ENCODE measurements at places on chromosomes 4 and X.

- DNase-seq: no peak
These were observed 124.9 kb downstream of the STOX2 start for GRCh38 chr4:184030036-184030435.

- DNase-seq: no peak
These were observed 3.7 kb upstream of the SHOX start for GRCh38 chrX:626745-627509.

GRCh38 chr4:84232309-84233095, 266.6 kb downstream of the NKX6-1 start:
- no peak for DNase-seq

DNA sequence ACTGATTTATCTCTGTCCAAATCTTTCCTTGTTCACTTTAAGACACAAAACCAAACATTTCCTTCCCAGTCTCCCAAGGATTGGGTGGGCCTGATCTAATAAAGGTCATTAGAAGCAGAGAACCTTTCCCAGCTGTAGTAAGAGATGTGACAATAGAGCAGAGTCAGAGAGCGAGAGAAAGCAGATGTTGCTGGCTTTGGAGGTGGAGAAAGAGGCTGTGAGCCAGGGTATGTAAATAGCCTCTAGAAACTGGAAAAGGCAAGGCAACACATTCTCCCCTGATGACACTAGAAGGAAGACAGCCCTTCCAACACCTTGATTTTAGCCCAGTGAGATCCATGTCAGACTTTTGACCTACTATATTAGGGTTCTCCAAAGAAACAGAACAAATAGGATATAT, 337.5 kb upstream of the CASK start:
- DNase-seq: no peak

DNA sequence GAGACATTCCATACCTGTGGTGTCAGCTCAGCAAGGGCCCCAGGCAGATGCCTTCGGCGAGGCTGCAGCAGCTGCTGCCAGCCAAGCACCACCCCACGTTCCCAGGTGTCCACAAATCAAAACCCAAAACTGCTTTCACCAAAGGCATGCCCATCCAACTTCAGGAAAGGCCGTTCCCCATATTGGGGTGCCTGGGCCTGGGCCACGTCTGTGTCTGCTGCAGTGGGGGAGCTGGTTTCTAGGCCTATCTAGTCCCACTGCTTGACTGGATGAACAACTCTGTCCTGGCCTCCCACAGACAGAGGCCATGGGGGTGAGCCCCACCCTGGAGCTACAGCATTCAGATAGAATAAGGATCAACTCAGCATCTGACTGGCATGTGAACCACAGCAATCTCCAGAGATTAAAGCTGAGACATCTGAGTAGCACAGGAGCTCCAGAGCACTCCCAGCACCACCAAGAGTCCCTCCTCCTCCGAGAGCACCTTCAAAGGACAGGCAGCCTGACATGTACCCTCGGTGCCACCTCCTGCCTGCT, 37.0 kb downstream of the NAT8L start:
- no peak for DNase-seq

DNA sequence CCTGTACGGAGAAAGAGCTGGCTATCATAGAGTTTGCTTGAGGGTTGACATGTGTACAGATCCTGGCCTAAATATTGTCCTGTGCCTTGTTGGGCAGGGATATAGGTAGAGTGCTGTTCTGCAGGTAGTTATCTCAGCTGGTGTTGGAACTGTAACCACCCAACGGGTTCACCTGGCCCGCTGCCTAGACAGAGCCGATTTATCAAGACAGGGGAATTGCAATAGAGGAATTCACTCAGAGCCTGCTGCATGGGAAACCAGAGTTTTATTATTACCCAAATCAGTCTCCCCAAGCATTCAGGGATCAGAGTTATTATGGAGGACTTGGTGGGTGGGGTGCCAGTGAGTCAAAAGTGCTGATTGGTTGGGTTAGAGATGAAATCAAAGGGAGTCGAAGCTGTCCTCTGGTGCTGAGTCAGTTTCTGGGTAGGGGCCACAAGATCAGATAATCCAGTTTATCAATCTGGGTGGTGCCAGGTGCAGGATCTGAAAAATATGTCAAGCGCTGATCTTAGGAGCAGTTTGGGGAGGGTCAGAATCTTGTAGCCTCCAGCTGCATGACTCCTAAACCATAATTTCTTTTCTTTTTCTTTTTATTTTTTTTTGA, 42.5 kb upstream of the XIAP start:
- no peak for DNase-seq

GRCh38 chrX:538311-538710, 92.3 kb upstream of the SHOX start:
- DNase-seq: no peak

GRCh38 chr4:115729739-115730266, 616.4 kb upstream of the NDST4 start:
- no peak for DNase-seq

- peak; percentile 38 for DNase-seq
These were observed 1548.7 kb downstream of the PCDH7 start for GRCh38 chr4:32268863-32269262.

- DNase-seq: no peak
These were observed 72.4 kb upstream of the NEIL3 start for GRCh38 chr4:177237291-177237690.

DNA sequence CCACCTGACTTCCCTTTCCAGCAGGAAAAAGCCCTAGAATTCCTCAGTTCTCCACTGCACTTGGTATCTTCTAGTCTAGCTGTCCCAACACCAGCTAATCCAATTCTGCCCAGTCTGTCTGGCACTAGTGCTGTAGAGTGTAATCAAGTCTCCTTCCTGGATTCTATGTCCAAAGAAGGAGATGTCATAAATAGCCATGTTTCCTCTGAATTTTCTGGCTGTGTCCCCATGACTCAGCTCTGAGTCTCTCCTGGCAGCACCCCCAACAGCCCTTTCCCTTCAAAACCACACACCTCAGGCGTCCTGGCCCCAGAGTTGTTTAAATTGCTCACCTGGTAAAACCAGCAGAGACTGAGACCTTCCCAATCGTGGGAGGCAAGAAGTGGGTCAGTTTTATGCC, 197.2 kb downstream of the GRXCR1 start:
- DNase-seq: peak; percentile 91

DNA sequence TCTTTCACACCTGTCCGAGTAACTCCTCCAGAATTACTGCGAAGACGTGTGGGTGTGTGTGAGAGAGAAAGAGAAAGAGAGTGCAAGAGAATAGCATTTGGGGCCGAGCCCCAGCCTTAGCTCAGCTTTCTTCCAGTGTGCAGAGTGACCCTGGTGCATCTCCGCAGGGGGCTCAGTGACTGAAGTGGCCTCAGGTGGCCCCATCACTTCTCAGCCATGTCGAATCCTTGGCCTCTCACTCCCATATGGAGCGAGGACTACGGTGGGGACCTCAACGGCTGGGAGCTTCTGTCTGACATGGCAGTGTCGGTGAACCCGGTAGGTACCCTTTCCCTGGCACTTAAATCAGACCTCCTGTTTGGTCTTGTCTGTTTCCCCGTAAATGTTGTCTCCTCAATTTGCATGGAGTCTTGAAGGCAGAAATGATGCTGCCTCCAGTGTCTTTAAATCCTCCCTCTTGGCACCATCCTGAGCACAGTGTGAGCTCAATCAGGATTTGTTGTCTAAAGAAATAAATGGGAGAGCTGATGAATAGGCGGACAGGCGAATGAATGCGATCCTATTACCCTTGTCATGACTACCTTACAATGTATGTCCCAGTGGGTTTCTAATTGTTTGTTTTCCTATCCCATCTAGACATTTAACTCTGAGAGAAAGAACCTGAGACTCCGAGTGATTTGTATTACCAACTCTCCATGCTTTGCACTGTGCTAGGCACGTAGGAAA, 305.9 kb downstream of the AFF2 start:
- DNase-seq: no peak

- peak; percentile 26 for DNase-seq
These were observed 28.0 kb upstream of the AFAP1 start for GRCh38 chr4:7967501-7968261.

GRCh38 chr4:168057412-168057811, 34.9 kb upstream of the ANXA10 start:
- no peak for DNase-seq

DNA sequence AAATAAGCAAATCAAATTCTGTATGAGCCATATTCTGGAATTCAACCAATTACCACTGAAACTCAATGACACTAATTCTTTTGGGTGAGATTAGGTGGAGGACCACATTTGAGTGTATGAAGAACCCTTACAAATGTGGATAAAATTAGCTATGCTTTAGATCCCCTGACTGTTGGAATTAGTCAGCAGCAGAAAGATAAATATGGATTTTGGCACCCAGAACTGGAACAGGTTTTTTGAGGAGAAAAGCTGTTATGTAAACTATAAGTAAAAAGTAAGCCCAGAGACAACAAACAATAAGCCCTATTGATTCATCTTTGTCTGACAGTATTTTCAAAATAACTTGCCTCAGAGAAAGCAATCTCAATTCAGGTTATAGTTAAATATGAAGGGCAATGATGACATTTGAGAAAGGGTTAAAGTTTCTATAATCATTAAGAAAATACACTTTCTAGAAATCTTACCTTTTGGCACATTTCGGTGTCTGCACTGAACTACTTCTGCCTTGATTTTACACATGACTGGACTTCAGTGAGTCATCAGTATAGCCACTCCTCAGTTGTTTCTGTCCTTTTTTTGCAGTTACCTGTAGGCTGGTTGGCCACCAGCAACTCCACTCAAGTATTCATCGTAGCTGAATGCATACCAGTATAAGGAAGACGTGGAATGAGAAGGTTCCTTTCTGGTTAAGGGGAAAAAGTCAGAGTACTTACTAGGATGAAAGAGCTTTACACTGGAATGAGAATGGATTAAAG, 80.0 kb downstream of the KCTD8 start:
- no peak for DNase-seq

DNA sequence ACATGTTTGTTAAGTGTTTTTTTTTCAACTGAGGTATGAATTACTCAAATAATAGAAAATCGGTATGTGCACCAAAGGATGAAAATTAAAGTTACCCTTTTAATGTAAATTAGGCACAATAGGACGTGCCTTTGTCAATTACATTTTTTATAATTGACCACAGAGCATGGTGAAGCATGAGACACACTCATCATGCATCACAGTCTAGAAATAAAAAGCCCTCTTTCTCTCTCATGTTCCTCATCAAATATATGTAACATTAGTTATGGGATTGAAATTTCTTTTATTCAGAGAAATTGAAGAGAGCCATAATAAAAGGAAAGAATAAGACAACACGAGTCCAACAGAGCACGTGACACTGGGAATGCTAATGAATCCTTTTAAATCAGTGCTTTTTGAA, 3.5 kb downstream of the GNRHR start:
- peak; percentile 43 for DNase-seq

GRCh38 chrX:53526999-53527398, 92.8 kb upstream of the HSD17B10 start:
- no peak for DNase-seq

GRCh38 chrX:3161681-3162080, 120.4 kb downstream of the ARSF start:
- DNase-seq: peak; percentile 14

DNA sequence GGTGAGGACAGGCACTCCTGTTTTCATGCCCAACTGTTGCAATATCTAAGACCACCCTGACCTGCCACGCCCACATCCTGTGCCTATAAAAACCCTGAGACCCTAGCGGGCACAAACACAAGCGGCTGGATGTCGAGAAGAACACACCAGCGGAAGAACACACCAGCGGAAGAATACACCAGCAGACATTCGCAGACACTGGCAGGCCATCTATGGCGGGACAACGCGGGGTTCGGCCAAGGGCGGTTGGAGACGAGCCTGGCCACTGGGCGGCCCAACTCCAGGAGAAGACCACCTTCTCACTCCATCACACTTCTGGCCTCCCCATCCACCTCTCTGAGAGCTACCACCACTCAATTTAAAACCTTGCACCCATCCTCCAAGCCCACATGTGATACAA, 361.4 kb downstream of the FAT4 start:
- DNase-seq: no peak

DNA sequence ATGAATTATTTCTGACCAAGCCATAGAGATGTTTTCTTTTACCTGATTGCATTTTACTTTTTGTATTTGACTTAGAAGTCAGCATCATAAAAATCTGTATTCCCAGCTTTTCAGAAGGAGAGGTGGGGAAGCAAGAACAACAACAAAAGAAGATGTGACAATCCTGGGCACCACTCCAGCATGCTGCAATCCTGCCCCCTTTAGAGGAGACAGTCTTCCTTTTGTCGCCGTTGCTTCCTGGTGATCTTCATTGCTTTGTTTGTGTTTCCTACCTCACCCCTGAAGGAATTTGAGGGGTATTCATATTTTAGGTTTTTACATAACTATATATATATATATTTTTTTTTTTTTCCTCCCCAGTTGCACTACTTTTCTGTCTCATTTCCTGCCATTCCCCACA, 3.7 kb downstream of the QRFPR start:
- no peak for DNase-seq

DNA sequence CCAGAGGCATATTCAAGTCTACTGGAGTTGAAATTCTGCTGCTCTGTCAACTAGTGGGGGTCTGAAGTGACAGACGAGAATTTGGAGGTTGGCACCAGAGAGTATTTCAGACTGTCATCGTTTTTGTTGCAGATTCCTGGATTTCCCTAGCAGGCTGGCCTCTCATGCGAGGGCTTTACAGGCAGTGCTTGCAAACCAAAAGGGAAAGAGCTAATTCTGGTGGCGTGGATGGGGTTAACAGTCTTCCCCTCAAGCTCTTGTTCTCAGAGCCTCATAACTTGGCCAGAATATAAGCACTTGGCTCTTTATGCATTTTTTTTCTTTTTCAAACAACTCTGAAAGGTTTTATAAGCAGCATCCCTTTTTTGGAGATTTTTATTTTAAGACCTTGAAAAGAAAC, at the start of gene SPARCL1:
SPARCL1 (minus strand) TSS at position 190 of the 400 bp plus-strand sequence. CDS start 29,802 bp downstream, outside the sequence.
- DNase-seq: no peak

DNA sequence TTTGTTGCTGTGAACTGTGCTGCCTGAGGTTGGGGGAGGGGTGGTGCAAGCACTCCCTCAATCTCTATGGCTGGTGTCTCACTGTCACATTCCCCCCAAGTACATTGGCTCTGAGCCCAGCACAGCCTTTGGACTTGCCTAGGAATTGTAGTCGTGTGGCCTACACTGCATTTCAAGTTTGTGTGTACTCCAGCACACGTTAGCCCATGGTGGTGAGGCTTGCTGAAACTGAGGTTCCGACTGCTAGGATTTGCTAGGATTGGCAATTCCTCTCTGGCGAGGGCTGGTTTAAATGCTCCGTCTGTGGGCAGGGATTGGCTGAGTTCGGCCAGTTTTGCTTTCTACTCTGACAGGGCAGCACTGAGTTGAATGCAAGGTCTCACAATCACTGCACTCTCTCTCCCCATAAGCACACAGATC, 121.7 kb upstream of the CXXC4 start:
- no peak for DNase-seq

DNA sequence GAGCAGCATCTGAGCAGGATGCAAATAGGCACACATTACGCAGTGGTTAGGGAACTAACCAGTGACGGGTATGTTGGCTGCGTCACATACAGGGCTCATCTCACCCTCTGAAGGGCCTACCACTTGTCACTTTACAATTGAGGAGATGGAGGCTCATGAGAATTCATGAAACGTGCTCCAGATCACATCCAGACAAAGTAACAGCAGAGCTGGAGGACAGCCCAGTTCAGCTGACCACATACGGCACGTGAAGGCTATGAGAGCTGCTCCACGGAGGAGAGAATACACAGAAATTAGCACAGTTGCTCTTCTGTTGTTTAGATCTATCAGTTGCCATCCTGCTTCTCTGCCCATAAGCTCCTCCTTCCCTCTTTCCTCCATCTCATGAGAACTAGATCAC, 78.4 kb downstream of the FAM9B start:
- no peak for DNase-seq
